ENCODE measurements at places on chromosomes 13 and 19.

- DNase-seq: no peak
Measured at GRCh38 chr13:112648966-112649690, 40.7 kb upstream of the ATP11A start.

- no peak for DNase-seq
Measured at GRCh38 chr19:7887408-7888144, 734 bp upstream of the LRRC8E start.

- DNase-seq: no peak
Measured at GRCh38 chr19:53519446-53519845, 18.5 kb upstream of the ZNF331 start.

DNA sequence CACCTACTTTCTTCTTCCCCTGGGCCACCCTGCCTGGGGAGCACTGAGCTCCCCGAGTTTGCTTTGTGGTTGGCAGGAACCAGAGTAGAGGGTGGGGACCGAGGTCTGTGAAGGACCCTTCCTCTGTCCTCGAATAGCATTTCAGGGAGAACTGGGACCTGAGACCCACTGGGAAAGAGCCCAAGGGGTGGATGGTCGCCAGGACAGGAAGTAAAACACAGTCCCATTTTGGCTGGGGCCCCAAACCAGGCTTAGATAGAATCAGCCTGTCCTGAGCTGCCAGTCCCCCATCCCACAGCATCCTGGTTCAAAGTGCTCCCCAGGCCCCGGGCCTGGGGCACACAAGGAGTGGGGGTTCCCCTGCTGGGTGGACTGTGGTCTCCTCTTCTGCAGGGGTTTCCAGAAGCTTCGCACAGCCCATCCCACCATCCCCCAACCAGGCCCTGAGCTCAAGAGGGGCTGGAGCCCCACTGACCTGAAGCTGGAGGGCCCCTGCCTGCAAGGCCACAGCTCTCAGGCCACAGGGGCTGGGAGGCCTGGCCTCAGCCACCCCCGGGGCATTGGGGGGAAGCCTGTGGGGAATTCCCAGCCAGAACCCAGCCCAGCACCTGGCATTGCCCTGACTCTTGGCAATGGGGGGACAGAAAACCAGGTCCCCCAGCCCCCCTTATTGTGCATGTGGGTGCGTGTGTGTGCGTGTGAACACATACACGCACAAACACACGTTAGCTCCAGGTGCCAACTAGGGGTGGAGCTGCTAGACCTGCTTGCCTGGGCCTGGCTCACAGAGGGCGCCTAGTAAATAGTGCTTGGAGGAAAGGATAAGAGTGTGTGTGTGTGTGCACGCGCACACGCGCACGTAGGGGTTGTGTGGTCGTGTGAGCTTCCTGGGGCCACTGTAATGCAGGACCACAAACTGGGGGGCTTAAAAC, 995 bp upstream of the MKNK2 start:
- no peak for DNase-seq

- DNase-seq: no peak
Measured at GRCh38 chr19:4847190-4847973, 15.9 kb upstream of the TICAM1 start.

Data from stimulated activated CD8-positive, alpha-beta memory T cell treated with anti-CD3 and anti-CD28 coated beads, Interleukin-2, amount 100 ng/mL, for 1 hour (primary cell).